ENCODE measurements at places on chromosomes 2 and 18. TPM values are rescaled to one million over a fixed set of nuclear protein-coding genes. Genes with fewer than 3 reads are reported as not detected.

The TTC39C gene
- total RNA-seq: 2.7 TPM

DNA sequence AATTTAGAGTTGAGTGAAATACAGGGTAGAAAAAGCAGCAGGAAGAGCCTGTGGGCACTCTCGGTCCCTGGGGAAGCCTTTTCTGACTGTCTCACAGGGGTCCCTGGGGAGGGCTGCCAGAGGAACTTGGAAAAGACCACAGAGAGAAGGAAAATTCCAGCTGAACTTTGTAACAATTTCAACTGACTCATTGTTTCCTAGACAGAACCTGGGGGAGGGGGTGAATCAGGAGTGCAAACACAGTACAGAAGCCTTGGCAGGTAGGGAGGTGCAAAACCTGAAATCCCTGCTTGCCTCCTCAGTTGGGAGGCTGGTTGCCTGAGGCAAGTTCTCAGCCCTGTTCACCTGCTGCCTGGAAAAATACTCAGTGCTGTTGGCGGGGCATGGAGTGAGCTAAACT is 106.8 kb downstream of the GRB14 start:
- DNase-seq: peak; percentile 22

GRCh38 chr2:215022910-215023309 is 115.5 kb downstream of the ABCA12 start:
- DNase-seq: no peak

- no peak for DNase-seq
Measured at GRCh38 chr2:213766465-213766901, 482.2 kb downstream of the SPAG16 start.

DNA sequence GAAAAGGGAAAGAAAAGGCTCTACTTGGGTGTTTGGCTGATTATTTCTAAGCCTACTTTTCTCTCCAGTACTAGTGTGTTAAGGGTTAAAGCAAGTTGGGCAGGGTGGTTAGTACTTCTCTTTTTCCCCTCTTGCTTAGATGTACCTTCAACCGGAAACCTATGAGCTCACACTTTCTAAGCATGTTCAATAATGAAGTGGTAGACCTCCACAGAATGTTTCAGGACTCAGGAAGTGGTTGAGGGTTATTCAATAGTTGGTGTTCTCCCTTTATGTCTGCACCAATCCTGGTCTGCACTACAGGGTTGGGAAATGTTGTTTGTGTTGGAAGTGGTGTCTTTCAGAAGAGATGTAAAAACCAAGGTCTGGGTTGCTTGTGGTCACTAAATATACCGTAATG is 137.1 kb downstream of the ZEB2 start:
- no peak for DNase-seq

The TEKT4 gene
- not detected for total RNA-seq

The LRP2 gene
- total RNA-seq: not detected

GRCh38 chr2:49403637-49404036 is 249.3 kb upstream of the FSHR start:
- DNase-seq: no peak

DNA sequence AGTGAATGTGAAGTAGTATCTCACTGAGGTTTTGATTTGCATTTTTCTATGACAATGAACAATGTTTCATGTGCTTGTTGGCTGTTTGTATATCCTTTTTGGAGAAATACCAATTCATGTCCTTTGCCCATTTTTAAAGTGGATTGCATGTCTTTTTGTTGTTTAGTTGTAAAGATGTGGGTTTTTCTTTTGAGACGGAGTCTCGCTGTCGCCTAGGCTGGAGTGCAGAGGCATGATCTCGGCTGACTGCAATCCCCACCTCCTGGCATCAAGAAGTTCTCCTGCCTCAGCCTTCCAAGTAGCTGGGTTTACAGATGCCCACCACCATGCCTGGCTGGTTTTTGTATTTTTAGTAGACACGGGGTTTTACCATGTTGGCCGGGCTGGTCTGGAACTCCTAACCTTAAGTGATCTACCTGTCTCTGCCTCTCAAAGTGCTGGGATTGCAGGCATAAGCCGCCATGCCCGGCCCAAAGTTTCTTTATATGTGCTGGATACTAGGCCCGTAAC is 236.7 kb downstream of the MYCN start:
- DNase-seq: no peak

The GKN2 gene
- total RNA-seq: not detected

- no peak for DNase-seq
Measured at GRCh38 chr2:65553504-65554074, 121.2 kb upstream of the SPRED2 start.

The BMP10 gene
- not detected for total RNA-seq

- no peak for DNase-seq
Measured at GRCh38 chr18:71951001-71951400, 593.1 kb downstream of the CBLN2 start.

The SMCHD1 gene
- total RNA-seq: 11.6 TPM

- no peak for DNase-seq
Measured at GRCh38 chr2:24360963-24361330, 611 bp upstream of the ITSN2 start.

DNA sequence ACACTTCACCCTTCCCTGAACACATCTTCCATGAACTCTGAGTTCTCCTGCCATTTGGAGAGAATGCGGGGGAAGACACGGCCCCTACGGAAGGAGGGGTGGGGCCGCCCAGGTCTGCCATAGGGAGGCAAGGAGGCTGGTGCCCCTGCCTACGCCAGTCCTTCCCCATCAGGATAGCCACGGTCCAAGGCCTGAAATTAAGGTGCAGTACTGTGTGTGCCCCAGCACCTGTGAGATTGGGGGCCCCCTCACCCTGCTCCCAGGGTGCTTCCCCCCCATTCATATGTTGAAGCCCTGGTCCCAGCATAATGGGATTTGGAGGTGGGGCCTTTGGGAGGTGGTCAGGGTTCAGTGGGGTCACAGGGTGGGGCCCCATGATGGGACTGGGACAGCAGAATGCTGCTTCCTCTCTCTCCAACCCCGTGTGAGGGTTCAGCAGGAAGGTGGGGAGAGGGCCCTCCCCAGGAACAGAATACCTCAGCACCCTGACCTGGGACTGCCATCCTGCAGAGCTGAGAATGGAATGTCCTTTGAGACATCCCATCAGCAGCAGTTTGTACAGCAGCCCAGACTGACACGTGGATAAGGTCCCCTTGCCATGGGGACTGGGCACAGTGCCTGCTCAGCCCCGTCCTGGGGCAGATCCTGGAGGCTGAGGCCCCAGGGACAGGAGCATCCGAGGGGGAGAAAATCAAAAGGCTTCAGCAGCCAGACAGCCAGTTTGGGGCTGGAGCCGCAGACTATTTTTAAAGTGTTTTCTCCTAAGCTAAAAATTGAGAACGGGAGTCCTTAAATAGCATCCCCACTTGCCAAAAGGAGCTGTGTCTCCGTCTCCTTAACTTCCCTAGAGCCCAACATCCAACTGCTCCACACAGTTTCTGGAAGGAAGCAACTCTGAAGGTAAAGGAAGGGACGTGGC is 105.1 kb downstream of the NDUFA10 start:
- no peak for DNase-seq

DNA sequence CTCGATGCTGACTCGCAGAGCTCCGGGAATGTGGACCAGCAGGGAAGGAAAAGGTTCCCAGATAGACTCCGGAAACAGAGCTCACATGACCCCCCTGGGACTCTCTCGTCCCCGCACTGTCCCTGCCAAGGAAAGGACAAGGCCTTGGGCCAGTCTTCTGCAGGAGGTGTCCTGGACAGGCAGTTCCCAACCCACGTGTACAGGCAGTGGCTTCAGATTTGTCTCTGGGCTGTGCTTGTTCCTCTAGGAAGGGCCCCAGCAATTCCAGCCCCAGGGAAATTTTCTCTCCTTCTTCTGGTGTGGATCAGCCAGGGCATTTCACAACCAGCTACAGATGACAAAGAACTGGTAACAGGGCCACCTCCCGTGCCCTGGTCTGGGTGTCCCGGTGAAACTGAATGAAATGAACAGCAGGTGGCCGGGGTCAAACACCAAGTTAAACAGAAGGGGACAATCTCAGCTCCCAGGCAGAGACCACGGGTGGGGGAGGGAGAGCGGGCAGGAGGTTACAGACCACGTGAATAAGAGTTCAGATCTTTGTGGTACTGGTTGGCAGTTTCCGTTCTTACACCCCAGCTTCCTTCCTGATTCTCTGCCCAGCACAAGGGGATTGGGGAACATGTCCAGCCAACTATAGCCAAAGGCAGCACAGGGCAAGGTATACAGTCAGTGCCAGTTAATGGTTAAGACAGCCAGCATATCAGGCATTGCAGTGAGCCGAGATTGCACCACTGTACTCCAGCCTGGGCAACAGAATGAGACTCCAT is 52.2 kb upstream of the CAB39 start:
- no peak for DNase-seq

DNA sequence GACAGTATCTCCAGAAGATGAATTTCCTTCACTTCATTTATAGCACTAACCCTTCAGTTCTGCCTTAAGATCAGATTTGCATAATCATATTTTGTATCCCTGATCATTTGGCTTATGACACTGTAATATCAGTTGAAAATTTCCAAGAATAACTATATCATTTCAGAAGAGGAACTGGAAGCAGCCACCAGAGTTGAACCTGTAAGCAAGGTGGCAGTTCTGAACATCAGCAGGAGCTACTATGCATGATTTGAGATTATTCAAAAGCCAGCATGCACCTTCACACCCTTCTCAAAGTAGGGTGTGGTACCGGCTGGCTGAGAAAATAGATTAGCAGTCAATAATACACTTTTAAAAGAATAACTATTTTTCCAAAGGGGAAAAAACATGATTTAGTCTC is 328.2 kb downstream of the DLGAP1 start:
- DNase-seq: no peak

The REG3A gene
- not detected for total RNA-seq

DNA sequence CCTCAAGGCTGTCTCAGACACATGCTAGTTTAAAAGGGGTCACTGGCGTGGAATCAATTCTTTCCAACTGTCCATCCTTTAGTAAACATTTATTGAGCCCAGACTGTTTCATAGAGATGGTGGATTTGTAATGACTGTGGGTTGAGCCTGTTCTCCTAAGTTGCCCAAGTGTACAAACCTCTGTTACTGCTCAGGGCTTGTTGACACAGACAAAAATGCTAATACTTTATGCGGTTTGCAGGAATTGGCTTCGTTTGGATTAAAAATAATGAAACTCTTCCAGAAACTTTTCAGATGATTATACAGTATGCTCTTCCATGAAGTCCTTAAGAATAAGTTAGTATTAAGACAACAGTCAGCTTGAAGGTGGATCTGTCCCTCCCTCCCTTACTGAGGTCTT is 83.6 kb upstream of the MGAT5 start:
- no peak for DNase-seq

- peak; percentile 4 for DNase-seq
Measured at GRCh38 chr2:136997557-136997956, 232.2 kb downstream of the THSD7B start.

DNA sequence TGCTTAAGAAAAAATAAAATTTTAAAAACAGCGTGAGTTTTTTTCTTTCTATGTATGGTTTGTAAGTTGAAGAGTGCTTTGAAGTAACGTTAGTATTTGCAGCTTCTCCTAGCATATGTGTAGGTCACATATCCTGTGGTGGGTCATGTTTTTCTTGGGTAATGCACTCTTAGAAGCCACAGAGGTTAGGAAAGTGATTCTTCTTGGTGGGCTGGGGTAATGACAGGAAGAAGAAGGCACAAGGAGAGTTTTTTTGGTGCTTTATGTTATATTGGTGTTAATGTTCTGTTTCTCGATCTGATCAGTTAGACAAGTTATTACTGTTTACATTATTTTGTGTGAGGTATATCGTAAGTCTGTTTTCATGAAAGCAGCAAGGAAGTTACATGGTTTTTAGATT is 109.0 kb downstream of the ICA1L start:
- DNase-seq: no peak

The UCN gene
- 5.3 TPM for total RNA-seq

The ZNF24 gene
- 10.3 TPM for total RNA-seq

GRCh38 chr18:57918601-57919000 is 115.5 kb upstream of the ATP8B1 start:
- no peak for DNase-seq

DNA sequence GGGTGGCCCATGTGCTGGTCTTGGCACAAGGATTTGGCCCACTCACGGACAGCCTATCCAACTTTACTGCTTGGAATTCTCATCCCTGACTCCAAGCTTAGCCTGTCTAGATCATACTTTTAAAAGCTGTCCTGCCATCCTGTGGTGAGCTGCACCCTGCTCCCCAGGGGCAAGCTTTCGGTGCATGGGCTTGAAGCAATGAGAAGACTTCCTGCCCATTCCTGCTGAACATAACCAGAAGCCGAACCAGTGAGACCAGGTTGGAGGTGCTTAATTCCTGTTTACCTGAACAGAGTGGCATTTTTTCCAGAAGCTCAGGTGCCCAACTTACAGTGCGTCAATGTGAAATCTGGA is 154.5 kb downstream of the ANTXR1 start:
- no peak for DNase-seq

The TNS1 gene
- 0.61 TPM for total RNA-seq

DNA sequence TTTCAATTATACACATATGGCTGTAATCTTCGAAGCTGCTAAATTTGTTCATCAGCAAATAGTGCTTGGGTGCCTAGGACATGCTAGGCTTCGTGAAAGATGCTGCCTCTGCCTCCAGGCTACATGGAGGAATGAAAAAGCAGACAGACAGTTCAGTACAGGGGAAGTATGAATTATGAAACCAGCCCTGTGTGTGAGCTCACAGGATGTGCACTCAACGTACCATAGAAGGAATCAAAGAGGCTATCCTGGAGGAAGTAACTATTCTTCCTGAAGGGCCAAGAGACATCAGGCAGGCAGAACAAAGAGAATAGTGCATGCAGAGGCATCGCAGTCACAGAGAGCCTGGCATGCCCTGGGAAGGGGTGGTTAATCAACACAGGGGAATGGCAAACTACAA is 61.4 kb downstream of the DYM start:
- no peak for DNase-seq

The AFF3 gene
- 1.6 TPM for total RNA-seq

DNA sequence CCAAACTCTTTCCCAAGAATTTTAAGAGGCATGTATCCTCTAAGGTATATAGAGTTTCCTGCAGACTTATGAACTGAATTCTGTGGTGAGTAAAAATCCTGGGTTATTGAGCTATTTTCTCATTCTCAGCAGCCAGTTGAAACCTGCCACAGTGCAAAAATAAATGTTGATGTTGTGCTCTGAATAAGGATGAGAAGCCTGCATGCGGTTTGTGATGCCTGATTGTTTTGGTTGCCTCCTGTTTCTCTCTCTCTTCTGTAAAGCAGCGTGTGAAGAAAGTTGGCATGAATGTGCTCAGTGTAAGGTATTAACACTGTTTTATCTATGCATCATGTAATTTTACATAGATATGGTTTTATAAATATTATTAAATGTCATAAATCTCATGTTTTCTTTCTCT is 452.6 kb downstream of the CDH2 start:
- DNase-seq: no peak

DNA sequence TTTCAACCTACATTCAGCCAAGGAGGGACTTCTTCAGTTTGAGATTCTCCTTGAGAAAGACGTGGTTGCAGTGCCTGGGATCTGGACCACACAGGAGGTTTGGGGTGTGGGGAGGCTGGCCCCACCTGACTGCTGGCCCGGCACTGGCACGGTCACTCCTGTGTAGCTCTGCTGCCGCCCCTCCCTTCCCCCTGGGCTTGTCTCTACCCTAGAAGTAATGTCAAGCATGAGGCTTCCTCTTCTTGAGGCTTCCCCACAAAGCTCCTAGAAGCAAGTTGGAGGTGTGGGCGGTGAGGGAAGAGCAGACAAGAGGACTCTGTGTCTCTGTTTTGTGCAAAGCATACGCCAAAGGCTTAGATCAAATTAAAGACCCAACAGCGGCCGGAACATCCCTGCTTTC is 8.7 kb downstream of the KLHL29 start:
- no peak for DNase-seq

The COQ10B gene
- 37.8 TPM for total RNA-seq

All from Caki2 (cell line).